ENCODE measurements at places on chromosomes 3 and 15.
A peak's percentile ranks its signal among the peaks of the same experiment; 100 is the strongest.

DNA sequence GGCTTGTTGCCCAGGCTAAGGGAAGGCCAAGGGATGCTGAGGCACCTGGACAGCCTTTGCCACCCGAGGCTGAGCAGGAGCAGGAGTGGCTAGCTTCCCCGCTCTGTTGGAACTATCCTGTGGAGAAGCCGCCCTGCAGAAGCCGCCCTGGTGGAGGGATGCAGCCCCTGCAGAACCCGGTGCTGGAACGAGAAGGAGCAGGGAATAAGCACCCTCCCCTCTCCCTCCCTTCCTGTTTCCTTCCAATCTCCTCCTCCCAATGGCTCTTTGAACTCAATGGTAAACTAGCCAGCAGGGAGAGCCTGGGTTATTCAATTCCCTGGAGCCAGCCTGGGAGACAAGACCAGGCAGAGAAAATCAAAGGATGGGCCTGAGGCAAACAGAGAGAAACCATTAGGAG is 11.8 kb upstream of the HRG start:
- peak; percentile 32 for ATAC-seq

DNA sequence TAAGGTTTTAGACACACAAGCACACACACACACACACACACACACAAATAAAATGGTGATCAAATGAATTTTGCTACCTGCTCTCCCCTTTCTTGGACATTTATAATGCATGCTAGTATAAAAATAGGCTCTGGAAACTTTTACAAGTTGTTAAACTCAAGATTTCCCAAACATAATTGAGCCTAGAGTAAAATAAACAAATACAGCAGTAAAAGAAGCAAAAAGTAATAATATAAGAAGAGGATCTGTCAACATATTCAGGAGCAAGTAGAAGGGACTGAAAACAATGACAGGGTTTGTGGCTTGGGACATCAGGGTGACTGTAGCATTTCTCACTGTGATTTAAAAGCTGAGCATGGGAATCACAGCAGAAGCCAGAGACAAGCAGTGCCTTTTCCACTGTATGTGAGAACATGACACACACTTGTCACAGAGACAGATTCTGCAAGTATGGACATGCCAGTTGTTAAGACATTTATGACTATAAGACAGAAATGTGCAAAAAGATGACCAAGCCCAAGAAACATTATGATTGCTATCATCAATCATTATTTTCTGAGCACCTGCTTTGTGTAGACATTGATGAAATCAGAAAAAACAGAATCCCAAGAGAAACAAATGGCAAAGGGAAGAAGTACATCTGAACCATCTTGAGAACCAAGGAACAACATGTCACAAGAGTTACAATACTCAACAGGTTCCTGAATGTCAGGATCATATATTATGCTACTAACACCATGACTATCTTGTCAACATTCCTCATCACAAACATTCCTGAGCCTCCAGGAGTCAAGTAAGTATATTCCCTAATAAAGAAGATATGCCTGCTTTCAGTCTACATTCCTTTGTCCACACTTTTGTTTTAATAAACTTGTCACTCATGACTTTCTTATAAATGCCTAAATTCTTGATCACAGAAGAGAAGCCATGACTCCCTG is 7.1 kb downstream of the THRB start:
- ATAC-seq = peak; percentile 79

DNA sequence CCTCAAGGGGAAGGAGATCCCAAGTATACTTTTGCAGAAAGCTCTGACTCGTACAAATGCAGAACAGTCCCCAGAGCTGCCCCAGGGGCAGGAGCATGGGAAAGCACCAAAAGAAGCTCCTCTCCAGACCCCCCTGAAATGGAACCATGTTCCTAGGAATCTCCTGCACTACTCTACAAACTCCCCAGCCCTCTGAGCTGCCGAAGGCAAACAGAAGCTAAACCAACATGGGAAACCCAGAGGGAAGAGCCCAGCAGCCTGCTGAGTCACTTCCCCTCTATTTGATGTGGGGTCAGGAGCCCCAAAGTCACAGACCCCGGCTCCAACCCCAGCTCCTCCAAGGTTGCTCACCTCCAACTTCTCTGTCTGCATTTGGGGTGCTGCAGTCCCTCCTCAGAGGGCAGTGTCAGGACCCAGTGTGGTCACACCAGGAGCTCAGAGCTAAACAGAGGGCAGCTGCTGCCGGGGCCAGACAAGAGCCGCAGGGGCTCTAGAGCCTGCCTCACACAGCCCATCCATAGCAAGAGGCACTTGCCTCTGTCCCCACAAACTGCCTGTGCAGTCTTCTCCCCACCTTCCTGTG is 3.8 kb upstream of the PLXNA1 start:
- ATAC-seq = no peak

- peak; percentile 61 for ATAC-seq
These were observed 150.7 kb upstream of the MEF2A start for GRCh38 chr15:99414755-99415731.

DNA sequence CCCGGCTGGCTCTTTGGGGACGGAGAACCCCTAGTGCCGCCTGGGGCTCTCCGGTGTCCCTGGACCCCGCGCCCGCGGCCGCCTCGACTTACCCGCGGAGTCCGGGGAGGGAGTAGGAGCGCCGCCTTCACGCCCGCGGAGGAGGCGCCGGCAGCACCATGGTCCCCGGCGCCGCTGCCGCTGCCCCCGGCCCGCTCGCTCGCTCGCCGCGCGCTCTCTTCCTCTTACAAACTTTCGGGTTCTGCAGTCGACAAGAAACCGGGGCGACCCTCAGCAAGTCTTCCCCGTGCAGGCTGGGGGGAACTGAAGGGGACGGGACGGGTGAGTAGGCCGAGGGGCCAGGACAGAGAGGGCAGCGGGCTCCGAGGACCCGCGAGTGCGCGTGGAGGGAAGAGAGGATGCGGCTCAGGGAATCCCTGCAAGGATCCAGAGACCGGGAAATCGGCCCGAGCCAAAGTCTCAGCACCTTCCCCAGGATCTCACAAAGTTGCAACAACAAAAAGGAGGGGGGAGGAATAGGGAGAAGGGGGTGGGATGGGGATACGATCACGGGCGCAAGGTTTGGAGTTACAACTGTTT is 2.0 kb downstream of the FOXP1 start:
- no peak for ATAC-seq

DNA sequence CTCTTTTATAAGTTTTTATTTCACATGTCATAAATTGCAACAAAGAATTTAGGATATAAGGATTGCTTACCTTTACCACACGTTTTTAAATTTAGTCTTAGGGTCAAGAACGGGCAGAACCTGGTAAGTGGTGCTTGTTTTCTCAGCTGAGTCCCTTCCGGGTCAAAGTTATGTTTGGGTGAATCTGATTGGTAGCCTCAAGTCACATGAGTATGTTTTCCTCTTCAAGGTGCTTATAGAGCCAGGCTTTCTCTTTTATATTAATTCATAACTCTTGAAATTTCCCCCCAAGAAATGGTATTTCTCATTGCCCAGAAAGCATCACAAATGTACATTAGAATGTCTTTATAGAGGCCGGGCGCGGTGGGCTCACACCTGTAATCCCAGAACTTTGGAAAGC is 415.7 kb upstream of the ROBO2 start:
- no peak for ATAC-seq

DNA sequence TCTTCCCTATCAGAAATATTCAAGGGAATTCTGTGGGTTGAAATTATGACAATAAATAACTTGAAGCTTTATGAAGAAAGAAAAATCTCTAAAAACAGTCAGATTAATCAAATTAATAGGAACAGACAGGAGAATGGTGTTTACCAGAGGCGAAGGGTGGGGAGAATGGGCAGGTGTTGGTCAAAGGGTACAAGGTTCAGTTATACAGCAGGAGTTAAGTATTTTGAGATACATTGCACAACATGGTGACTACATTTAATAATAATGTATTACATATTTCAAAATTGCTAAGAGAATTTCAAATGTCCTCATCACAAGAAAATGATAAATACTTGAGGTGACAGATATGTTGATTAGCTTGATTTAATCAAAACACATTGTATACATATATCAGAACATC is 18.6 kb downstream of the SPCS1 start:
- no peak for ATAC-seq

DNA sequence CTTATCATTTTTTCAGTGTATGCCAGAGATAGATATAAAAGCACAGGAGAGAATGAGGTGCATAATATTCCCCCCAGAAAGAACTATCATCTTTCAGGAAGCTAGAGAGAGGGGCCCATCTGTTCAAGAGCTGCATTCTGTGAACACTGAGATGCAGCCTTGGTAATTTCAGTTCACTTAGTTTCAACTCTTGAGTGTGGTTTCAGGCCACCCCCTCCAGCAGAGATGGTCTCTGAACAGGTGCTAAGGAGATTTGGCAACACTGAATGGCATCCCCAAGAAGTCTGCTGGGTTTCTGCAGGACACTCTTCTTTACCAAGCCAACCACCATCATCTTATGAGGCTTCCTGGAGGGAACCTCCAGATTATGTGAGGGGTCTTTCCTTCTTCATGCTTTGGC is 30.4 kb upstream of the LIMD1 start:
- ATAC-seq = no peak

- ATAC-seq = no peak
These were observed 211.2 kb downstream of the CNTN3 start for GRCh38 chr3:74403307-74403706.

DNA sequence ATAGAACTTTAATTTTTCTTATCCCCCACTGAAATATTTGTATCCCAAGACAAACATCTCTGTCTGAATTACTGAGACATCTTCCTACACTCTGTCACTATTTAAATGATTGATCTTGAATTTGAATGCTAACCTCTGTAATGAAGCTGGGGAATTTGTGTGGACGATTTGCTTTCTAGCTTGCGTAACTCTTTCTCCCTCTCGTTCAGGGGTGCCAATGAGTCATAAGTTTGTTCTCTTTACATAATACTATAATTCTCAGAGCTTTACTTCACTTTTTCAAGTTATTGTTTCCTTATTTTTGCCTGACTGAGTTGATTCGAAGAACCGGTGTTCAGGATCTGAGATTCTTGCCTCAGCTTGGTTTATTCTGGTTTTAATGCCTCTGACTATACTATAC is 783.3 kb upstream of the CADM2 start:
- ATAC-seq = peak; percentile 20

GRCh38 chr3:96959901-96960641 is 145.7 kb downstream of the EPHA6 start:
- ATAC-seq = peak; percentile 85

DNA sequence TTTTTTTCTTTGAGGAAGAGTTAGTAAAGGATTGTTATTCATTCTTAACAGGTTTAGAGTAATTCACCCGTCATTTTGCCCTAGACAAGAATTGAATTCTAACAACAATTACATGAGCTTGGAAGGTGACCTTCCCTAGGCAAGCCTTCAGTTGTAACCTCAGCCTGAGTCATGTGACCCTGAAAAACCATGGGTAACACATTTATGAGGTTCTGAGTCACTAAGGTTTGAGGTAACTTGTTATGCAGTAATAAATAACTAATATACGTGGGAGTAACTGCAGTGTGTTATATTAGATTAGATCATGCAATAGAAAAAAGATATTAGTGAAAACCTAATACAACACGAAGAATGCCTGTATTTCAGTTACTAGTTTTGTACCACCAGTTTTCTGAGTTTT is 237.6 kb upstream of the NDN start:
- ATAC-seq = no peak

DNA sequence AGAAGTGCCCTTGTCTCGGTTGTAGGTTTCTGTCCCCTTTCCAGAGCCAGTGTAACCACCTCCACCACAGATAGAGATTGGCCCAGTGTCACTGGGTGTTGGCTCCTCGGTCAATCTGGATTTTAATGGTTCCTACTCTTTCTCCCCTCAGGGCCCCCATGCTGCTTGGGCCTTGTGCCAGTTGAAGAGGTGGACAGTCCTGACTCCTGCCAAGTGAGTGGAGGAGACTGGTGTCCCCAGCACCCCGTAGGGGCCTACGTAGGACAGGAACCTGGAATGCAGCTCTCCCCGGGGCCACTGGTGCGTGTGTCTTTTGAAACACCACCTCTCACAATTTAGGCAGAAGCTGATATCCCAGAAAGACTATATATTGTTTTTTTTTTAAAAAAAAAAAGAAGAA is 75.2 kb downstream of the BOC start:
- ATAC-seq = no peak

DNA sequence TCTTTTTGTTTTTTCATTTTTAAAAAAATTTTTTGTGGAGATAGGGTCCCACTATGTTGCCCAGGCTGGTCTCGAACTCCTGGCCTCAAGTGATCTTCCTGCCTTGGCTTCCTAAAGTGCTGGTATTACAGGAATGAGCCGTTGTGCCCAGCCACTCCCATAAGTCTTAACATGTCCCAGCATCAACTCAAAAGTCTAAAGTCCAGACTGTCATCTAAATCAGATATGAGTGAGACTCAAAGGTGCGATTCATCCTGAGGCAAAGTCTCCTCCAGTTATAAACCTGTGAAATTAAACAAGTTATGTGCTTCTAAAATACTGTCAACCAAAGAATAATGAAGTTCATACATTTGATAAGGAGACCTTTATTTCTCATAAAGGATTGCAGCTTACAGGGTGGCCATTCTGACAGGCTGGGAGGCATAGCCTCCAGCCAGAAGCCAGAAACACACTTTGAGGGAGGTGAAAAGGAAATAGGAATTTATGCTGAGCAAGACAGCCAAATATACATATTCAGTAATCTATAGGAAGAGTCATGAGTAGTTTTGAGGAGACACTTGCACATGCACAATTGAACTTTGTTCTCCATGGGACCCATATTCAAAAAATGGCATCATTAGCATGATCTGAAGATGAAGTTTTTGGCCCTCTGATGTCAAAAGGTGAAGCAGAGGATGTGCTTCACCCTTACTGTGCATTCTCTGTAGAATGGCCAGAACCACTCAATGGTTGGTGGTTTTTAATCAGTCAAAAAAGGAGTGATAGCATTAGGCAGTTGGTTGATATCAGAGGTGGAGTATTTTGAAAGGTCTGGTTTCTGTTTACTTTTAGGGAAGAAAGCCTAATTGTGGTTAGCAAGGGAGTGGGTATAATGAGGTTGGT is 11.0 kb upstream of the ZNF662 start:
- no peak for ATAC-seq

- no peak for ATAC-seq
These were observed 137.8 kb downstream of the RORA start for GRCh38 chr15:61091289-61091616.

DNA sequence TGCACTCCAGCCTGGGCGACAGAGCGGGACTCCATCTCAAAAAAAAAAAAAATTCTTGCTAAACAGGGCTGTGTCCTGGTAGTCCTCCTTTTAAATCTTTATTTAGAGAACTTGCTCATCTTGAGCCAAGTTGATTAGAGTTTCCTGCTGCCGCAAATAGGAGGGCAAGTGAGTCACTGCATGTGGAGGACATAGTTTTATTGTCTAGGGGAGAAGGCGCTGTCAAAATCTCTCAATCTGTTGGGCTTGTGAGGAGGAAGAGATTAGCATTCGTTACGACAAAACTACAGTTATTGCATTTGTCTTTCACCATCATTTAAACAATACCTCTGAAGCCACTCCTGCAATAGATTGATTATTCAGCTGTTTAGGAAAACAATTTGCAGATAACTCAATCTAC is 11.5 kb downstream of the MUC4 start:
- ATAC-seq = peak; percentile 55
